Endodermal cell (in vitro differentiated cells): ENCODE measurements at places on chromosomes 7 and 10.
A peak's percentile ranks its signal among the peaks of the same experiment; 100 is the strongest.

GRCh38 chr10:14435976-14436632 lies 105.4 kb upstream of the FRMD4A start:
- no peak overlapping the region for H3K27ac ChIP-seq
- DNase-seq: no peak
- no peaks in the 10 kb centered on the region for H3K36me3 ChIP-seq
- no peak overlapping the region for H3K4me3 ChIP-seq

GRCh38 chr7:101496017-101496416 lies 133.1 kb downstream of the MYL10 start:
- H3K4me3 ChIP-seq: no peak overlapping the region
- DNase-seq: no peak
- H3K36me3 ChIP-seq: no peaks in the 10 kb centered on the region
- no peak overlapping the region for H3K27ac ChIP-seq

GRCh38 chr10:36779238-36779846 lies 346.1 kb upstream of the ANKRD30A start:
- H3K27me3 ChIP-seq: no peaks in the 10 kb centered on the region
- H3K36me3 ChIP-seq: no peaks in the 10 kb centered on the region

GRCh38 chr7:135238112-135238744 lies 4.6 kb downstream of the STRA8 start:
- H3K27me3 ChIP-seq: no peaks in the 10 kb centered on the region
- no peak overlapping the region for H3K27ac ChIP-seq
- H3K4me1 ChIP-seq: no peaks in the 10 kb centered on the region

GRCh38 chr7:136470179-136470578 lies 398.3 kb upstream of the CHRM2 start:
- H3K27ac ChIP-seq: no peak overlapping the region
- no peak overlapping the region for H3K4me3 ChIP-seq
- H3K36me3 ChIP-seq: no peaks in the 10 kb centered on the region
- no peak for DNase-seq
- H3K27me3 ChIP-seq: no peaks in the 10 kb centered on the region

DNA sequence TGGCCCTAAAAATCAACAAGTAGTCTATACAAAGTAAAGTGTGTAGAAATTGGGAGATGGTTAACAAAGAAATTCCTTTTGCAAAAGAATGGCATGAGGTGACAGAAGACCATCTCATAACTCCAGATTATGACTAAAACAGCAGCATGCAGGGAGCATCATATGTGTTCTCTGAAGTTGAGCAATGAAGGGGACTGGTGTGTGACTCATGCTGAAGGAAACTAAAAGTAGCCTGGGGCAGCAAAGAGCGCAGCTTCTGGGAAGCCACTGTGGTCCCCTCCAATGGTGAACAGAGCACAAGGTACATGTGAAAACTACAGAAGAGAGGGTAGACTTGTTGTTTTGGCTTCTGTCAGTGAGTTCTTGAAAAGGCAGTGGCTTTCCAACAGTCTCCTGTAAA lies 133.4 kb downstream of the MACC1 start:
- no peaks in the 10 kb centered on the region for H3K27me3 ChIP-seq
- H3K27ac ChIP-seq: no peak overlapping the region
- no peak for DNase-seq

DNA sequence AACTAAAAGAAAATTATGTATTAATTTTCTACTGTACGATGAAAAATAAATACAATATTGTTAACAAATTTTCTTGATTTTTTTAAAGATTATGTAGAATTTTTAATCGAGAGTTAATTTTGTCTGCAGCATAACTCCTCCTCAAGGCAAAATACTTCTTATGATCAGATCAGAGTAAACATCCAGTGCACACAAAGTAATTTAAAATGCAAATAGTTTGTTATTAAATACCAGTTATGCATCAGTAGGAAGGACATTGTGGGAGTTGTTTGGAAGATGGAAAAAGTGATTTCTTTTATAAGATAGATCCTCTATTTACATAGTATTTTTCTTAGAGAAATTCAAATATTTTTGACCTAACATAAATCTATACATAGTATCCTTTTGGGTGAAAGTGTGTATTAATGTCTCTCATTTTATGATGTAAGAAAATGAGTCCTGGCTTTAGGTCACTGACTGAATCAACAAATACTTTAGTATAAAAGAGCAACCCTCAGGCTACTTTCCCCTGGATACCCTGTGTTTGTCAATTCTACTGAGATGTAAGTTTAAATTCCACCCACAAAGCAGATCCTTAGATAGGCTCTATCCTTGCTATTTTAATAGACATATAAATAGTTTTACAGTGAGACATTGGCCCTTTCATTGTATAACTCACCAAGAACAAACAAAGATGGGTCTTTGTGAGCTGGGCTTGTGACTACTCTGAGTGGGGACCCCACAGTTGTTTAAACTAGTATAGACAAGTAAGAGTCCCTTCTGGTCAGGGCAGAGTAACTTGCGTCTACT lies 1133.7 kb downstream of the GATA3 start:
- H3K4me1 ChIP-seq: no peaks in the 10 kb centered on the region
- no peaks in the 10 kb centered on the region for H3K27me3 ChIP-seq

DNA sequence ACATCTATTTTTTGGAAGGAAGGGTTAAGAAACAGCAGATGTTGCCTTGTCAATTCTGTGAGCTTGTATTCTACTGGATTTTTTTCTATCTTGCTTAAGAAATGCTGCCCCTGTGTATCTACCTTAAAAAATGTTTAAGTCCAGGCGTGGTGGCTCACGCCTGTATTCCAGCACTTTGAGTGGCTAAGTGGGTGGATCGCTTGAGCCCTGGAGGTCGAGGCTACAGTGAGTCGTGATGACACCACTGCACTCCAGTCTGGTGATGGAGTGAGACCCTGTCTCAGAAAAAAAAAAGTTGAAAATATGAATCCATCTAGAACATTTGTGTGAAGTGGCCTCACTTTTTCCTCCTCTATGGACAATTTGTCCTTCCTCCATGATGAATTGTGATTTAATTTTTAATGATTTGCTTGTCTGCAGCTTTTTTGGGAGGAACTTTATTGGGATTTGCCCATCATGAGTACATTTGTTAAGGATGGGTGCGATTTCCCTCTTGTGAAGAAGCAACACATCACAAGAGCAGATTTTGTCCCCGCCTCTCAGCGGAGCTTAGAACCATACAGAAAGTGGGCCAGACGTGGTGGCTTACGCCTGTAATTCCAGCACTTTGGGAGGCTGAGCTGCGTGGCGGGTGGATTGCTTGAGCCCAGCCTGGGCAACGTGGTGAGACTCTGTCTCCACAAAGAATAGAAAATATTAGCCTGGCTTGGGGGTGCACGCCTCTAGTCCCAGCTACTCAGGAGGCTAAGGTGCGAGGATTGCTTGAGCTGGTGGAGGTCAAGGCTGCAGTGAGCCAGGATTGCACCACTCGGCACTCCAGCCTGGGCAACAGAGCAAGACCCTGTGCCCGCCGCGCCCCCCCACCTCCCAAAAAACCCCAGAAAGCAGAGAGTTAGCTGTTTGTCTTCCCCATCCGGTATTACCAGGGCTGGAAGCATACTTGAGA lies 57.7 kb downstream of the DNAJB6 start:
- H3K27me3 ChIP-seq: no peaks in the 10 kb centered on the region
- peaks cover 3% of the 10 kb centered on the region for H3K4me1 ChIP-seq
- DNase-seq: no peak
- no peak overlapping the region for H3K27ac ChIP-seq
- peaks cover 51% of the 10 kb centered on the region for H3K36me3 ChIP-seq

- H3K4me3 ChIP-seq: no peak overlapping the region
- H3K27ac ChIP-seq: no peak overlapping the region
- peaks cover 11% of the 10 kb centered on the region for H3K4me1 ChIP-seq
- H3K36me3 ChIP-seq: no peaks in the 10 kb centered on the region
- H3K27me3 ChIP-seq: no peaks in the 10 kb centered on the region
Observed at GRCh38 chr7:115123441-115123840, 201.5 kb downstream of the MDFIC start.

- peaks cover 8% of the 10 kb centered on the region for H3K27me3 ChIP-seq
- no peaks in the 10 kb centered on the region for H3K4me1 ChIP-seq
- H3K4me3 ChIP-seq: no peak overlapping the region
- H3K36me3 ChIP-seq: no peaks in the 10 kb centered on the region
- H3K27ac ChIP-seq: no peak overlapping the region
Observed at GRCh38 chr7:150420987-150421674, 29.3 kb upstream of the GIMAP8 start.

DNA sequence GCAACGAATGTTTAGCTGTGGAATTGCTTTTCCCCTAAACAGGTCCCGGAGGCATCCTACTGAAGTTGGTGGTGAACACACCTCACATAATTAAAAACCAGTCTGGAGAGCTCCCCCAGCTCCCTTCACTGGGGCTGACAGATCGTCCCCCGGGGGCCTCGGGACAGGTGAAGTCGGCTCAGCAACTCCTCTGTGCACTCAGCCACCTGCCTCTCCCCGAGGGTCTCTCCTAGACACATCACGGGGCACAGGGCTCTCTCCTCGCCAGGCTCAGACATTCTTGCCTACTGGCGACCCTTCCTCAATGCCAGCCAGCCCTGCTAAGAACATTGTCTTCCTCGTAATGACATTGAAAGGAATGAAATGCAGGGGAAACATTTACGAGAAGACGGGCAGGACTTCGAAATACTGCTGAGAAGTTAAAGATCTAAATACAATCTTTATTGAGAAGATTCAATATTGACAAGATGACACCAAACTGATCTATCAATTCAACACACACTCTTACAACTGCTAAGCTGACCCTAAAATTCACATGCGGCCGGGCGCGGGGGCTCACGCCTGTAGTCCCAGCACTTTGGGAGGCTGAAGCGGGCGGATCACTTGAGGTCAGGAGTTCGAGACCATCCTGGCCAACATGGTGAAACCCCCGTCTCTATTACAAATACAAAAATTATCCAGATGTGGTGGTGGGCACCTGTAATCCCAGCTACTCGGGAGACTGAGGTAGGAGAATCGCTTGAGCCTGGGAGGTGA lies 88.1 kb upstream of the DNAAF5 start:
- H3K4me1 ChIP-seq: no peaks in the 10 kb centered on the region
- H3K4me3 ChIP-seq: no peak overlapping the region
- DNase-seq: no peak
- H3K36me3 ChIP-seq: no peaks in the 10 kb centered on the region

DNA sequence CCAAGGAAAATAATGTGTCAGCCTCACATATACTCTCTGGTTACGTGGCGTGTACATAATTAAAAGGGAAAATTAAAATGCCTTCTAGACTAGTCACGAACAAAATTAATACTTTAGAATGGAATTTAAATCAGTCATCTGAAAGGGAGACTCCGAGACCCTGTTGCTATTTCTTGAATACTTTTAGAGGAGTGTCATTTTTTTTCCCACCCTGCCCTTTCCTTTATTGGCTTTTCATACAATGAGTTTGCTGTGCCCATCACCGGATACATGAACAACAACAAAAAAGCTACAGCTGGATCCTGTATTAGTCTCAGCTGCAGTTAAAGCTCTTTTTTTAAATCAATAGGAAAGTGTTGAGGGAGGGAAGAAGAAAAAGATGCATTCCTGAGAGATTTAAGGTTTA lies 20.1 kb downstream of the CYTH3 start:
- peaks cover 97% of the 10 kb centered on the region for H3K27me3 ChIP-seq
- no peaks in the 10 kb centered on the region for H3K4me1 ChIP-seq
- no peak overlapping the region for H3K27ac ChIP-seq
- H3K36me3 ChIP-seq: no peaks in the 10 kb centered on the region
- no peak overlapping the region for H3K4me3 ChIP-seq
- no peak for DNase-seq

DNA sequence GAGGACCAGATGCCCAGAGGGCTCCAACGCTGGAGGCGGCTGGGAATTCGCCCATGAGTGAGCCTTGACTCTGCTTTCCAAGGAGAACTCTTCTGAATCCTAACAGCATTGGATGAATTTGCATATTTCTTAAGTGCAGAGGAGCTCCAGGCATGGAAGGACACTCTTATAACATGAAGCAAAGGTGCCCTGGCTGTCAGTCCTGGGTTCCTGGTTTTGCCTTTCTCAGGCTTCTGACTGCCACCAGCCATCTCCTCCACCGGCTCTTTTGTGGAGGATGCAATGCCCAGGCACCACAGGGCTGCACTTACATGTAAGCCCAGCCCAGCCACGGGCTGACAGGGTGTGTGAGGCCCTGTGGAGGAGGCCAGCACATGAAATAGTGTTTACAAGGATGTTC lies 8.2 kb downstream of the CLRN3 start:
- no peaks in the 10 kb centered on the region for H3K36me3 ChIP-seq
- no peak for DNase-seq
- no peaks in the 10 kb centered on the region for H3K27me3 ChIP-seq
- no peak overlapping the region for H3K27ac ChIP-seq
- no peaks in the 10 kb centered on the region for H3K4me1 ChIP-seq

DNA sequence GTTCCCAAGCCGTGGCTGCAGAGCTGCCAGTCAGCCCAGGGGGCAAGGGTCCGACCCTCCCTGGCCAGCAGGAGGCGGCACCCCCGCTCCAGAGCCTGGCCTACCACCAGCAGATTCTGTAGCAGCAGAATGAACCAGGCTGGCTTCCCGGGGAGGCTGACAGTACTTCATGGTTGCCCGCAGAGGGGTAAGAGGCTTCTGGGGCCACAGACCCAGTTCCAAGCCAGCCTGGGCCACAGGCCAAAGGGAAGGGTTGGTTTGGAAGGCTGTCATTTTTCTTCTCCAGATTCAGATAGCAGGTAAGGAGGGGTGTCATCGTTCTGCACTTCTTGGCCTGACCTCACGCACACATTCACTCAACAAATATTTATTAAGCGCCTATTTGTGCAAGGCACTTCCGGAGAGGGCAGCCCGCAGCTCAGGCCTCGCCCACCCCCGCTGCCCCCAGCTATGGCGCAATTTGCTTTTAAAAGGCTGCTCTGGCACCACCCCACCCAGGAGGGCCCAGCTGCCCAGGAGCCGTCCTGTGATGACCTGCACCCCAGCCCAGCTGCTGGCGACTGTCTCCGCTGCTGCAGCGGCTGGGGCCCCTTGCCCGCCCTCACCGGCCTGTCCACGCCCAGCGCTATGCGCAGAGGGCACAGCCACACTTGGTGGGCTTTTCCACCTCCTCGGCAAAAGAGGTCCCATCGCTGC lies 168.5 kb downstream of the LCOR start:
- no peaks in the 10 kb centered on the region for H3K27me3 ChIP-seq
- H3K4me1 ChIP-seq: no peaks in the 10 kb centered on the region
- no peaks in the 10 kb centered on the region for H3K36me3 ChIP-seq
- H3K27ac ChIP-seq: no peak overlapping the region
- peak; percentile 81 for DNase-seq
- H3K4me3 ChIP-seq: no peak overlapping the region

- no peak overlapping the region for H3K4me3 ChIP-seq
- no peaks in the 10 kb centered on the region for H3K27me3 ChIP-seq
- H3K27ac ChIP-seq: no peak overlapping the region
- H3K36me3 ChIP-seq: peaks cover 78% of the 10 kb centered on the region
- H3K4me1 ChIP-seq: no peaks in the 10 kb centered on the region
Observed at GRCh38 chr7:76056241-76056640, 8.3 kb downstream of the MDH2 start.
